ENCODE measurements at places on chromosomes 11 and 22.

DNA sequence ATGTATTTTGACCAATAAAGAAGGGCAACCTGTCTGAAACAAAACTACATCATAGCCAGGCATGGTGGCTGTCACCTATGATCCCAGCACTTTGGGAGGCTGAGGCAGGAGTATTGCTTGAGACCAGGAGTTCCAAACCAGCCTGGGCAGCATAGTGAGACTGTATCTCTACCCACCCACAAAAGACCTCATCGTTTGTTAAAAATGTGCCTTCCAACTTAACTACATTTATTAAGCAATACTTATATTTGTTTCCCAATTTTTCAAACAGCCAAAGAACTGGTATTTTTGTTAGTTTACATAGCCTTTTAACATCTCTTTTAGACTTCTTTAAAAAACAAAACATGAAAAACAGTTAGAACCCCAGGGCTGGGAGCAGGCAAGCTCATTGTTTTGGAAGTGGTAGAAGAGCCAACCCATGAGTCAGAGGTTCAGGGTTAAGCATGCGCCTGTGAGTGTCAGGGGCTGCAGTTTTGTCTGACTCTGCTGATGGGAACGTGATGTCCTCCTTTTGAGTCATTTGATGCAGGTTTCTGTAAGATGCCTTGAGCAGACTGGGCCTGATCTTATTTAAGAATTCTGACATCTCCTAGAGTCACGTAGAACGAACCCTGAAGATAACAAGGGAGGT, 53.9 kb upstream of the CRTAM start:
- no peak for DNase-seq

- no peak for DNase-seq
These were observed 32.9 kb downstream of the FAT3 start for GRCh38 chr11:92257536-92257935.

DNA sequence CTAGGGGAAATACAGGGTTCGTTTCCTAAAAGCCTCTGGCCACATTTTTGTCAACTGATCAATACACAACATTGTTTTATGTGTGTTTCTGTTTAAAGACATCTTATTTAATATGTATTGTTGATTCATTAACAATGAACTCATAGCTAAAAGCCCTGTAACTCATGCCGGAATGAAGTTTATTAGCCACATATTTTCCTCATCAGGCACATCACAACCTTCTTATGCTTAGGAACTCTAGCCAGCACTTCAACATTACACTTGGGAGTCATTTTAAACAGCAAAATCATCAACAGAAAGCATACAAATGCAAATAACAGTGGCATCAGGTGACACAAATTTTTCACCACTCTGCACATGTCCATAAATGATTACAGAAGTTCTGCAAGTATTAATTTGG, 15.1 kb upstream of the BLID start:
- no peak for DNase-seq

DNA sequence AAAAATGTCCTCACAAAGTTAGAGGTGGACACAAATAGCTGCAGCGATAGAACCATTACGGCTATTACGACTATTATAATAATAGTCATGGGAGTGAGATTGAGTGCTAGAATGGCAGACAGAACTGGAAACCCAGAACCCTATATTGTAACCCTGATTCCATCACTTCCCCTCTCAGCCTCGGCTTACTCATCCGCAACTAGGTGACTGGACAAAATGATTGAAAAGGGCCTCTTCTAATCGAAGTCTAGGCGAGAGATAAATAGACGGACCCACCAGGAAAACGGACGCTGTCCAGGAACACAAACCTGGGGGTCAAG, 629 bp downstream of the PSMA1 start:
- no peak for DNase-seq

DNA sequence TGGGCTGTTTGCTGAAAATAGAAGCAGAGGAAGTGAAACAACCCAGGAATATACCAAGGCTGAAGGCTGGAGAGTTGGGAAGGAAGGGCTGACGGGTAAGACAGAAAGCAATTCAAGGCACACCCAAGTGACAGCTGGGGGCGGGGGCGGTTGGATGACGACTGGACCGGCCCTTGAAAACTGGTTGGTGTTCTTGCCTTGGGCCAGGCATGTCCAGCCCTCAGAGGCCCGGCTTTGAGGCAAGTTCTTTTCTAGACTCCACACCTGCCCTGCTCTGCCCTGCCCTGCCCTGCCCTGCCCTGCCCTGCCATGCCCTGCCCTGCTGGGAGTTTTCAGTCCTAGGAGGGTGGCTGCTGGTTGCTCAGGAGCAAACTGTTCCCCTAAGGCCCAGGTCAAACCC, 34.2 kb upstream of the CACNG2 start:
- DNase-seq: no peak

DNA sequence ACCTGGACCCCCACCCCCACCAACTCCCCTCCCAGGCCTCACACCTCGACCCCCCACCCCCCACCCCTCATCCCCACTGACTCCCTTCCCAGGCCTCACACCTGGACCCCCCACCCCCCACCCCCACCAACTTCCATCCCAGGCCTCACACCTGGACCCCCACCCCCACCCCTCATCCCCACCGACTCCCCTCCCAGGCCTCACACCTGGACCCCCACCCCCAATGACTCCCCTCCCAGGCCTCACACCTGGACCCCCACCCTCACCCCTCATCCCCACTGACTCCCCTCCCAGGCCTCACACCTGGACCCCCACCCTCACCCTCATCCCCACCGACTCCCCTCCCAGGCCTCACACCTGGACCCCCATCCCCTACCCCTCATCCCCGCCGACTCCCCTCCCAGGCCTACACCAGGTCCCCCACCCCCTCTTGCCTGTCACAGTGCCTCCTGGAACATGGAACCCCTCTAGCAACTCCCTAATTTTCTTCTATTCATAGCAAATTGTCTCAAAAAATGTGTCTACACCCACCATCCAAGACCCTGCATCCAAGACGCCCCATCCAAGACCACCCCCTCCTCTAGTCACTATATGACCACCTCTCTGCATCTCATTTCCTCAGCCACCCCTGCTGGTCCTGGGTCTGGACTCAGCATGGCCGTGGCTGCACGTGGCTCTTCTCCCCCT, 36.9 kb upstream of the BRSK2 start:
- no peak for DNase-seq

DNA sequence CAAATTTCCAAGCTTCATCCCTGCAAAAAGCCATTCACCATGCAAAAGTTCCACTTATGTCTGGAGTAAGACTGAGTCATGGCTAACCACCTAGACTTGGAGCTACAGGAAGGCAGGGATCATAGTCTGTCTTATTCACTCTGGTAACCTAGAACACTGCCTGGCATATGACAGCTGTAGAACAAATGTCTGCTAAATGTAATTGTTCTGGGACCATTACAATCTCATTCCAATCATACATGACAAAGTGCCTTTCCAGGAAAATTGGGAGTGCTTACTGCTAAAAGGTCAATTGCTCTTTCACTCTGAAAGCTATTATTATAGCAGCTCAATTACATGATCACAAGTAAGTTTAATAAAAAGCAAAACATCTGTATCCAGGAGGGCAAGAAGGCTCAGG, 99.1 kb upstream of the CHRM4 start:
- no peak for DNase-seq

DNA sequence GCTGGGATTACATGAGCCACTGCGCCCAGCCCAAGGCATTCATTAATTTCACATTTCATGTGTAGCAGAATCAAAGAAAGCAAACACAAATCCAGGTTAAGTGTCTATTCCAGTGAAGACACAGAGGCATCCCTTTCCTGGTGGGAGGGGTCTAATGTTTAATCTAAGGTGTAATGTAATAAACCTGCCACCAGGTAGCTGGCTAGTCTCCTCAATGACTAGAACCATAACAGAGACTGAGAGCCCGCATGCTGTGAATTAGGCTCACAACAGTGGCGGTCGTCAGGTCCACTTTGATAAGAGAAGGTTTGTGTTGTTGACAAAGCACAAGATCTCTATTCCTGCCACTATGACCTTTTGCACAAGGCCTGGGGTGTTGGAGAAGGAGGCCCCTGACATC, 64.2 kb upstream of the ADA2 start:
- DNase-seq: no peak

GRCh38 chr11:46275964-46276641, 1.4 kb upstream of the CREB3L1 start:
- DNase-seq: no peak

DNA sequence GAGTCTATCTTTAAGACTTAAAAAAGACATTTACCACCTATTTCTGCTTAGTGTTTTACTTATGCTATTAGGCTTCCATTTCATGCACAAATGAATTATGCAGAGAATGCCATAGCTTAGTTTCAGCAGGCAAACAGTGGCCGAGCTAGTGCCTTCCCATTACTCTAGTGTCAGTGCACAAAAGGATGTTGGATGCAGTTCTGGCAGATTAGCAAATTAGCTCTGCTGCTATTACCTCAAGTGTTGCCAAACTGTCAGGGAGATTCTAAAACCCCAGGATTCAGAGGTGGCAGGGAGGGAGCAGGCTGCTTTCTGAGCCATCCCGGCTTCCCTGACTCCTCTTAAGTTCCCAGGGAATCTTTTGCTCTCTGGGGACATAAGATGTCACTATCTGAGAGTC, 209.4 kb upstream of the NCAM1 start:
- DNase-seq: no peak

- no peak for DNase-seq
These were observed 98.5 kb downstream of the TSPAN18 start for GRCh38 chr11:44825058-44825785.

- DNase-seq: no peak
These were observed 53.5 kb downstream of the ISX start for GRCh38 chr22:35119494-35119893.

GRCh38 chr11:120863359-120863758, 160.5 kb upstream of the TBCEL start:
- no peak for DNase-seq

DNA sequence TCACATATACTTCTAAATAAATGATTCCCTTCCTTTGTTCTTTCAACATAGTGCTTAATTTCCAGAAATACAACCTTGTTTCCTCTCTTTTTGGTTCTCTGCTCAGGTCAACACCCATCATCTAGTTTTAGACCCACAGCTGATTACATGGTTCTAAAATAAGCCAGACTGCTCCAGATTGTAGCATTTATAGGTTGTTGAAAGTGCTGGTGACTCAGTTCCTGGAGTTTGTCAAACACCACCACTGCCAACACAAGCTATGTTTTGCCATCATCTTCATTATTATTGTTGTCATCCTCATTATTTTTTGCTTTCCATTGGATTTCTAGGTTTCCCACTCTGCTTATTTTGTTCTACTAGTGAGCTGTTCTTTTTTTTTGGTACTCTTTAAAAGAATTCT, 22.3 kb upstream of the MMP20 start:
- DNase-seq: no peak

- no peak for DNase-seq
These were observed 10.7 kb upstream of the POLDIP3 start for GRCh38 chr22:42625416-42625815.

- DNase-seq: no peak
These were observed 37.6 kb upstream of the GRAMD1B start for GRCh38 chr11:123392431-123392830.

DNA sequence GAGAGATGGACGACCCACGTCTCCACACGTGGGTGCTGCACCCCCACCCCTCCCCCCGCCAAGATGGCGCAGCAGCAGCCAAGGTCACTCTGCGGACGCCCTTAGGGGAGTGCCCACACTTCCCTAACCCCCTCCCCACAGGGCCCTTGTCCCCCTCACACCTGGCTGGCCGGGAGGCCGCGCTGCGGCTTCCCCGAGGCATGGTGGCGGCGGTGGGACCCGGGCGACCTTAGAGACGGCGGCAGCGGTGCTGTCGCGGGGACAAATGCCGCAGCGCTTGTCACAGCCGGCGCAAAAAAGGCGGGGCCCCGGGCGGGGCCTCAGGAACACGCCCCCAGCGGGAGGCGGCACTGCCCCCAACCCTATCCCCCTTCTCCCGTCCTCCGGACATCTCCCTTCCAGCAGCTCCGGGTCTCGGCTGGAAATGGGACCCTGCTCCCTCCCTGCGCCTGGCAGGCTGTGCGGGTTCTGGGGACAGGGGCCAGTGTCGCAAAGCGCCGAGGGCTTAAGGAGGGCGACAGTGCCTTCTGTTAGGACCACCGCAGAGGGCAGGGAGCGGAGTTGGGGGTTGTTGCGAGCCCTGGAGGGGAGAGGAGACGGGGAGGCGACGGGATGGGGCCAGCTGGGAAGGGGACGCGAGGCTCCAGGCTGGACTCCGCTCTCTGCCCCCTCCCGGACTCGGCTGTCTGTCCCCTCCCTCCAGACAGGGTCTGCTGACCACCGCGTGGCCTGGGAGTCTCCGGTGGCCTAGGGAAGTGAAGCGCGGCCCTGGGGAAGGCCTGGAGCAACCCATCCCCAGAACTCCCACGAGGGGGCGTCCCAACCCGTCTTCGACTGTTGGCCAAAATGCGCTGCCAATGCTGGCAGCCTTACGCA, at the start of gene CHCHD10:
Gene CHCHD10 (minus strand): TSS at position 300 of the 876 bp plus-strand sequence. CDS start 98 bp downstream, at position 202.
- peak; percentile 86 for DNase-seq

DNA sequence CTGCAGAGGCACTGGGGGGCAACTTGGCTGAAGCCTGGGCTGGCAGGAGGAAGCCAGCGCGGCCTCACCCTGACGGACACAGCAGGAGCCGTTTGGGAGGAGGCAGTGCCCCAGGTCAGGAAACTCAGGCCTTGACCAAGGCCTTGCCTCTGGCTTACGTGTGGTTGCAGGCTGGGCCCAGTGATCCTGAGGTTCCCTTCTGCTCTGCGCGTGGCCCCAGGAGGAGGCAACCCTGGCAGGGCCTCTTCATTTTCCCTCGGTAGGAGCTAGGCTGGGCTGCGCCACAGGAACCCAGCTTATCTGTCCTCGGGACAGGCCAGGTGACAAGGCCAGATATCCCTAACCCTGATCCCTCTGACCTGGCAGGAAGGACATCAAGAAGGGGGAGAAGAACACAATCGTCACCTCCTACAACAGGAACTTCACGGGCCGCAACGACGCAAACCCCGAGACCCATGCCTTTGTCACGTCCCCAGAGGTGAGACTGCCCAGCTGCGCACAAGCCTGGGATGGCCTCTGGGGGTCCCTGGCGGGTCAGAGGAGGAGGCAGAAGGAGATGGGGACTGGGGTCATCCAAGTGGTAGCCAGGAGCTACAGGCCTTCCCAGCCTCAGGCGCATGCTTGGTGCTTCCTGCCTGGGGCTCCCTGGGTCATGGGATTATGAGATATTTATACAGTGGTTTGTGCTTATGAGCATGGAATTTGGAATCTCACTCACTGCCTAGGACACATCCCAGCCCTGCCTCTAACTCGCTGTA, 20.6 kb downstream of the POLR3H start:
- DNase-seq: no peak

Data from GM19239 (cell line).